ENCODE measurements at places on chromosomes 6 and 20.

- peaks cover 5% of the 10 kb centered on the region for H3K27me3 ChIP-seq
- H3K27ac ChIP-seq, result no peak overlapping the region
- DNase-seq, result peak; percentile 39
- H3K4me3 ChIP-seq, result no peak overlapping the region
These were observed 117.9 kb downstream of the ERMARD start for GRCh38 chr6:169869301-169869700.

DNA sequence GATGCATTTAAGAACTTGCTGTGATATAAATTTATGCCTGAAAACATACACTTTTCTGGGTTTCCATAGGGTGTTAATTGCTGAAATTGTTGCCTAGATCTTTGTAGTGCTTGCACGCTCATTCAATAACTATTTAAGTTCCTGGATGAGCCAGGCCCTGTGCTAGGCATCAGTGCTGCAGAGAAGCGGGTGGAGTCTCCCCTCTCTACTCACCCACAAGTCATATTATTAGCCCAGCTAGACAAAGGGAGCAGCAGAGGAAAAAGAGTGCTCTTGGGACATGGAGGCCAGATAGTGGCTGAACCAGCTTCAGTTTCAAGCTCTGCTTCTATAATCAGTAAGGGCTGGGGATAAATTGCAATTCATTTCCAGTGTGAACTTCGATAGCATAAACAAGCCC is 329.1 kb downstream of the TFAP2B start:
- H3K27me3 ChIP-seq, result no peaks in the 10 kb centered on the region
- no peak overlapping the region for H3K27ac ChIP-seq
- H3K36me3 ChIP-seq, result peaks cover 3% of the 10 kb centered on the region
- H3K4me1 ChIP-seq, result peaks cover 2% of the 10 kb centered on the region
- no peak overlapping the region for H3K4me3 ChIP-seq

DNA sequence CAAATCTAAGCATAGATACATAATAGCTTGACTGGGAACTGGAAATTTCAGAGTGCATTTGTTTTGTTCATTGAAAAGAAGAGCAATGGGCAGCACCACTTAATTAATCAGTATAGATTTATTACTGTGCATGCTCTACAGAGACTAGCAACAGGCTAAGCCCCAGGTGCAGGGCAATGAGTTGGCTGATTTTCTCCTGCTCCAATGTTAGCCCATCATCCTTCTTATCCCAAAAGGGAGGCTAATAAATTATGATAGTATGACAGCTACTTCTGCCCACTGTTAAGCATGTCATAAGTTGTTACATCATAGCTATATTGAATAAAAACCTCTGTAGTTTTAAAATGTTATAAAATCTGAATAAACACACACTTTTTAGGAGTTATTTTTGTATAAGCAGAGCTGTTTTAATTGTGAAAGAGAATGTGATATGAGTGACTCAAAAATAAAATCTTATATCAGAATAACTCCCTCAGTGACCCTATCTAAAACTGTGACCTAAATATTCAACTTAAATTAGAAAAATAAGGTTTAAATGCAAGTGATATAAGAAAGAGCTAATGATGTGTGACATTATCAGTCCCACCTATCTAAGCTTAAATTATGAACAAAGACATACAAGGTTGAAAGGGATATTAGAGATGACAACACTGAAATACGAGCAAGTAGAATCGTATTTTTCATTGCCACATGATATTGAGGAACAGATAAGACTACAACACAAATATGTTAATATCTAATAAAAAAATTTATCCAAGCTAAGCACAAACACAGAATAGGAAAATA is 967.3 kb upstream of the ADGRB3 start:
- no peak for DNase-seq
- no peaks in the 10 kb centered on the region for H3K36me3 ChIP-seq
- H3K27me3 ChIP-seq, result no peaks in the 10 kb centered on the region
- no peak overlapping the region for H3K4me3 ChIP-seq

DNA sequence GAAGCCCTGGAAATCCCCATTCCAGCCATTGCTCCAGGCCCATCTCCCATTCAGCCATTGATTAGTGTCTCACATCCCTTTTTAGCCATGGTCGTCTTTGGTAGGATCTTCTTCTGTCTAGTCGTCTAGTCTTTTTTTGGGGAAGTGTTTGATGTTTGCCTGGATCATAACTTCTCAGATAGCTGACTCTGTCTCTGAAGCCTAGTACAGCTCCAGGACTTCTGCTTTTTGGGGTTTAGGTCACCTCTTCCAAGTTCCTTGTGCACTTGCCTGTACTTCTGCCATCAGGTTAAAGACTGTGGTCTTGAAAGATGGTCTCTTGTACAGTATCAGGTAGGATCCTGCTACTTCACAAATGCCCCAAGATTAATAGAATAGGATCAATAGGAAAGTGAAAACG is 553.5 kb downstream of the PKHD1 start:
- H3K4me3 ChIP-seq, result no peak overlapping the region
- no peak for DNase-seq
- no peaks in the 10 kb centered on the region for H3K36me3 ChIP-seq
- peaks cover 7% of the 10 kb centered on the region for H3K4me1 ChIP-seq

GRCh38 chr6:147037881-147038280 is 166.3 kb upstream of the STXBP5 start:
- H3K27me3 ChIP-seq, result no peaks in the 10 kb centered on the region
- no peaks in the 10 kb centered on the region for H3K4me1 ChIP-seq
- H3K36me3 ChIP-seq, result no peaks in the 10 kb centered on the region
- H3K4me3 ChIP-seq, result no peak overlapping the region
- no peak overlapping the region for H3K27ac ChIP-seq

GRCh38 chr6:2129182-2129621 is 116.2 kb downstream of the GMDS start:
- peaks cover 3% of the 10 kb centered on the region for H3K27me3 ChIP-seq
- H3K4me1 ChIP-seq, result peaks cover 40% of the 10 kb centered on the region
- peak overlapping the region; percentile 2 for H3K27ac ChIP-seq
- H3K36me3 ChIP-seq, result no peaks in the 10 kb centered on the region
- H3K4me3 ChIP-seq, result peak overlapping the region; percentile 11

DNA sequence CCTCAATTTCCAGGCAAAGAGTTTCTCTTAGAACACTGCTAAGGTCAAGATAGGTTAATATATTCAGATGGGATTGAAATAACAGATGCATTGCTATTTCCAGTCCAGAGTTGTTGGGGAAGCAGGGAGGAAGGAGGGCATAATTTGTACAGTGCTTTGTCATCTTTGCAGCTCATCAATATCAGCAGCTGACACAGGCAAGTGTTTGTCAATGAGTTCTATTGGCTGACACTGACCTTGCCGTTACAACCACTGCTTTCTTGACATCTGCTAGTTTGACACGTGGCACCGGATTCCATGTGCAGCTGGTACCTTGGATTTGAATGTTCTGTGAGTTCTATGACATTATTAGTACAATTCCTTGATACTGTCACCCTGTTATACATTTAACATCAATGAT is 28.0 kb upstream of the MLIP start:
- no peak overlapping the region for H3K4me3 ChIP-seq
- DNase-seq, result no peak
- H3K27ac ChIP-seq, result no peak overlapping the region

GRCh38 chr20:60752741-60753420 is 499.2 kb upstream of the CDH4 start:
- no peak overlapping the region for H3K27ac ChIP-seq
- H3K36me3 ChIP-seq, result no peaks in the 10 kb centered on the region
- DNase-seq, result no peak
- no peak overlapping the region for H3K4me3 ChIP-seq

DNA sequence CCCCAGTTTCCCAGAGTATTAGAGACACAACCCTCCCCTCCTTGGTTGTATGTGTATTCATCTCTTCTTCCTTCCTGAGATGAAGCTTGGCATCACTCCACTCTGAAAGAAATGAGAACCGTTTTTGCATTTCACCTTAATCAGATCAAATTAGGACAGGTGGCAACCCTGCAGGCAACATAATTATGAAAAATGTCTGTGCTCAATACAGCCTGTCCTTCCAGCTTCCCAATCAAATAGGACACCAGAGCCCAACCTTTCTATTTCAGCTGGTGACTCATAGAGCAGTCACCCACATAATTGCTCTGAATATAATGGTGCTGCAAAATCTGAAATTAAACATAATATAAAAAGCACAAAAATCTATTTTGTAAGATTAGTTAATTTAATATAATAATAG is 310.2 kb upstream of the AGPAT4 start:
- no peak for DNase-seq
- no peak overlapping the region for H3K4me3 ChIP-seq
- H3K4me1 ChIP-seq, result no peaks in the 10 kb centered on the region
- H3K27me3 ChIP-seq, result peaks cover 10% of the 10 kb centered on the region

GRCh38 chr20:46690219-46691106 is 1.2 kb upstream of the TP53RK start:
- H3K4me1 ChIP-seq, result peaks cover 8% of the 10 kb centered on the region
- peak overlapping the region; percentile 95 for H3K27ac ChIP-seq

DNA sequence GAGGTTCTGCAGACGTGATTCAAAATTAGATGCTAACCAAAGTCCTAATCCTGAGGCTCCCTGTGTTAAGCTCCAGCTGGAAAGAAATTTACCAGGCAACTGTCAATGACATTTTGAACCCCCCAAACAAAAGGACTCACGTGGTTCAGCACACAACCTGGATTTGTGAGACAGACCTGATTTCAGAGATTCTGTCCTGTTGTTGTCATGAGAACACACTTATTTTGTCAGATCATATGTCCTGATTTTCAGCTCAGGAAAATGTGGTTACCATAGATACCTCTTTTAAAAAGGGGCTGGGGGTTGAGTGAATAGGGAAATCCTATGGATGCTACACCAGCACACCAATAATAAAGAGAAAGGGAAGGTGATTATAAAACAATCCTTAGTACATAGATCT is 61.6 kb downstream of the MTFR2 start:
- no peak for DNase-seq
- H3K4me1 ChIP-seq, result peaks cover 6% of the 10 kb centered on the region
- no peak overlapping the region for H3K4me3 ChIP-seq

DNA sequence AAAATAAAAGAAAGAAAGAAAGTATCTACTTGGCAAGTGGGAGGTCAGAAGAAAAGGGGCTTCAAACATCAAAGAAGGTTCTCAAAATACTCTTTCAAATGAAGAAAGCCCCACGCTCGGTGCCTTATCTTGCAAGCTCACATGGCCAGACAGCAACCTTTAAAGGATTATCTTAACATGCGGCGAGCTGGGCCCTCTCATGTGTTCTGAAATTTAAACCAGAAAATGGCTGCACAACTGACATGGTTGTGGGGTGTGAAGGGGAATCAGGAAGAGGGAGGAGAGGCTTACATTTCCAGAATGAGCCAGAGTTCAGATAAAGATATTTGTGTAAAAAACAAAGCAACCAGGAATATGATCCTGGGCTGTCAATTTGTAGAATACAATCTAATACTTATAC is 363.1 kb downstream of the PRKN start:
- no peak overlapping the region for H3K27ac ChIP-seq
- no peak overlapping the region for H3K4me3 ChIP-seq
- H3K4me1 ChIP-seq, result peaks cover 7% of the 10 kb centered on the region
- DNase-seq, result no peak
- H3K27me3 ChIP-seq, result no peaks in the 10 kb centered on the region

DNA sequence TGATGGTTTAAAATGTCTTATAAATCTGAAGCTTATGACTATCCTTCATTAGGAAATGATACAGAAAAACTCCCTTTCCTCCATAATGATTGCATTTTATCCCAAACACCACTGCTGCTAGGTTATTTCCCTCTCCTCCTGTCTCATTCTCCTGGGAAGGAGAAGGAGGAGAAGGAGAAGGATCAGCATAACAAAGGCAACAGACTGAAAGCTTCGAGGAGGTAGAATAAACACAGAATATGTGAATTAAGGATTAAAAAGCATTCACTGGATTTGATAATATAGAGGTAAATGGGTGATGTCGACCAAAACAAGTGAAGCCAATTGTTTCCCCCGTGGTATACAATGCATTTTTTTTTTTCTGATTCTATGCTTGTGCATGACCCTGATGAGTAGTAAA is 82.0 kb downstream of the WASF1 start:
- DNase-seq, result no peak
- H3K4me3 ChIP-seq, result no peak overlapping the region
- no peaks in the 10 kb centered on the region for H3K27me3 ChIP-seq

DNA sequence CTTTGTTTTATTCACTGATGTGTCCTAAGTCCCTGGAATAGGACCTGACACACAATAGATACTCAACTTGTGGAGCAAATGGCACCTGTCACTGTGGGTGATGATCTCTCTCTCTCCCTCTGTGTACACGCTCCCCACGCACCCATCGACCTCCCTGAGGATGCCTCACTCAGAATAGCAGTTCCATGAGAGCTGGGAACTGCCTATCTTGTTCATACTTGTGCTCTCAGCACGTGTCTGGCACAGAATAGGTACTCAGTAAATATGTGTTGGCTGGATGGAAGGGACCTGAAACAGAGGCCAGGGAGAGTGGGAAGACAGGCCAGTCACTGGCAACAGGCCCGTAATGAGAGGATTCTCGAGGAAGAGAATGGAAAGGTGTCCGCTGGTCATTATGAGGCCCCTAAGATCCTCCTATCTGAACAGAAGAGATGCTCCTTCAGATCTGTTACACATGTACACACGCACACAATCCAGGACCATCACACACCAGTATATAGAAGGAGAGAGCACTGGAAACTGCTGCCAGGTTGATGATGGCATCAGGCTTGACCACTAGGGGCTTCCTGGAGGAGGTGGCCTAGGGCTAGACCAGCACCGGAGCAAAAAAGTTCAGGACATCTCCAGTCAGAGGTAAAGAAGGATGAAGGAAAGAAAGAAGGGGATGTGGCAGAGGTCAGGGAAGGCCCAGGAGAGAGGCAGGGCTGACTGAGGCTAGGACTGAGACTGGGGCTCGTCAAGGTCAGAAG is 30.9 kb downstream of the VEGFA start:
- no peak overlapping the region for H3K27ac ChIP-seq
- no peaks in the 10 kb centered on the region for H3K36me3 ChIP-seq
- H3K4me1 ChIP-seq, result peaks cover 36% of the 10 kb centered on the region
- H3K4me3 ChIP-seq, result no peak overlapping the region

DNA sequence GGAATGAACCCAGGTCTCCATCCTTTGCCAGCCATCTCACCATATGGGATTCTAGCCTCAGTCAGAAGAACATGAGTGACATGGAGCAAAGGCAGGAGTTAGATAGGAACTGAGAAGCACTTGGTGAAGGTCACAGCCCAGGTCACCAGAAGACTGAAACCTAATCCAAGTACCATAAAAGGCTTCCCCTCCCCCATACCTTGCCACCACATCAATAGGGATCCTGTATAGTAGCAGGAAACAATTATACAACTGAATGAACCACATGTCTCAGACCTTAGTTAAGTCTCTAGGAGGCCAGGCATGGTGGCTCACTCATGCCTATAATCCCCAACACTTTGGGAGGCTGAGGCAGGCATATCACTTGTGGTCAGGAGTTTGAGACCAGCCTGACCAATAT is 49.6 kb downstream of the KIZ start:
- no peak overlapping the region for H3K27ac ChIP-seq
- H3K27me3 ChIP-seq, result no peaks in the 10 kb centered on the region
- H3K4me3 ChIP-seq, result no peak overlapping the region
- no peaks in the 10 kb centered on the region for H3K4me1 ChIP-seq
- DNase-seq, result no peak

DNA sequence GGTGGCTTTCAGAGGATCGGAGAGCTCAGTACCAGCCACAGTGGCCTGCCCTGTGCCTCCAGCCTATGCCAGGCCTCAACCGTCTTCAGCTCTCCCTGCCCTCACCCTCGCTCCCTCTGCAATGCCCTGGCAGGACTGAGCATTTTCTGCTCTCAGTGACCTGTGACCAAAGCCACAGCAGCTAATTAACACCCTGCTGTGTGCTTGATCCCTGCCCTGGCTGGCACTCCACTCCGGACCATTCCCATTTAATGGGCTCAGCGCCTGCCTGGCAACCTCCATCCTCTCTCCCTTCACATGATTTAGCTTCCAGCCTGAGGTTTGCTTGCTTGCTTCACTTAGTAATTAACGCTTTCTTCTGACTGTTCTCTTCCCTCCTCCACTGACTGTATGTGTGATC is 287.5 kb downstream of the LRFN2 start:
- no peaks in the 10 kb centered on the region for H3K36me3 ChIP-seq
- no peaks in the 10 kb centered on the region for H3K4me1 ChIP-seq
- H3K27me3 ChIP-seq, result peaks cover 4% of the 10 kb centered on the region
- H3K4me3 ChIP-seq, result no peak overlapping the region
